ENCODE measurements at places on chromosomes 4 and X.

GRCh38 chr4:173501592-173502150 lies 28.4 kb downstream of the HAND2 start:
- no peak for DNase-seq

- no peak for DNase-seq
These were observed 35.7 kb downstream of the HAND2 start for GRCh38 chr4:173494013-173494970.

GRCh38 chr4:155073852-155074251 lies 134.6 kb upstream of the NPY2R start:
- DNase-seq = no peak

DNA sequence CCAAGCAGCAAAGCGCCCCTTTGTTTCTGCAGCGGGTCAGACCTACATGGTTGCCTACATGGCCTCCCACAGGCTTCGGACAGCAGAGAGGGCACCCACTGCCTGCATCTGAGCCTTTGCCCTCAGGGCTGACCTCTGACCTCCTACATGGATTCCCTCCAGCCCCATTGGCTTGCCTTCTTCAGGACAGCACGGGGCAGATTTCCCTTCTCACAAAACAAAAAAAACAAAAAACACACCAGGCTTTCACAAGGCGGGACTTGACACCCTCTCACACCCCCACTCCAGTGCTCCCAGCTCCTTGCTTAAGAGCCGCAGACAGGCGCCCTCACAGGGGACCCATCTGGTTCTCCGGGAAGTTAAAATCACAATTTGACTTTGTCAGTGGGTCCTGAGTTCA lies 32.9 kb downstream of the ZFYVE28 start:
- DNase-seq = no peak

GRCh38 chr4:182923366-182923765 lies 6.2 kb upstream of the DCTD start:
- DNase-seq = no peak

- DNase-seq = no peak
These were observed 377.4 kb downstream of the SMARCA1 start for GRCh38 chrX:129145840-129146272.

DNA sequence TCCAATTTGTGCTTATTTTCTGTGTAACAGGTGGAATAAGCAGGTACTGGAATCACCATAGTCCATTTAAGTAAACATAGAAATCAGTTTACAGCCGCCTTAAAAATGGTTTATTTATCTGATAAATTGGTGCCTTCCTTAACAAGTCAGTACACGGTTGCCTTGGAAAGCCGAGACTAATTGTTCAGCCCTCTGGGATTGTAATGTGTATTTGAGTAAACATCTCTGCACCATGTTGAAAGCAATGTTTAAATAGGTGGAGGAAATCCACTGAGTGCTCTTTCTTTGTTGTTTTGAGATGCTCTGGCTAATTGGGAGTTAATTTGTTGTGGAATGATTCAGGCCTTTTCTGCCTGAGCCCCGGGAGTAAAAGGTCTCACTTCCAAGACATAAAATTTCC lies 45.7 kb upstream of the ADRA2C start:
- no peak for DNase-seq

DNA sequence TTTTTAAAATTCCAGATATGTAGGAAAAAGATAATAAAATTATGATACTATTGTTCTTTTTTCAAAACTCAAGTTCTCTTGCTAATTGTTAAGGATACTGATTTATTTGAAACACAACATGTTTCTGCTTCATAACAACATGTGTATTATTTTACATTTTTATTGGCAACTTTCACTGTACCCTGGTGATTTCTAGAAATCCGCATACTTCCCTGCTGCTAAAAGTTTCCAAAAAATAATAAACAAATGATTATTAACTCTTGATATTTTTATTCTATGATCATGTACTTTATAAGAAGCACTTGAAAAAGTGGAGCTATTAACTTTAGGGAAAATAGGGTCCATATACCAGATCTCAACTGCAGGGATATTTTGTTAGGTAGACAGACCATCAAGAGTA lies 71.2 kb upstream of the HCCS start:
- DNase-seq = no peak

GRCh38 chrX:70196961-70197720 lies 19.9 kb downstream of the DGAT2L6 start:
- DNase-seq = no peak

GRCh38 chr4:18394656-18395055 lies 373.1 kb upstream of the LCORL start:
- DNase-seq = no peak

DNA sequence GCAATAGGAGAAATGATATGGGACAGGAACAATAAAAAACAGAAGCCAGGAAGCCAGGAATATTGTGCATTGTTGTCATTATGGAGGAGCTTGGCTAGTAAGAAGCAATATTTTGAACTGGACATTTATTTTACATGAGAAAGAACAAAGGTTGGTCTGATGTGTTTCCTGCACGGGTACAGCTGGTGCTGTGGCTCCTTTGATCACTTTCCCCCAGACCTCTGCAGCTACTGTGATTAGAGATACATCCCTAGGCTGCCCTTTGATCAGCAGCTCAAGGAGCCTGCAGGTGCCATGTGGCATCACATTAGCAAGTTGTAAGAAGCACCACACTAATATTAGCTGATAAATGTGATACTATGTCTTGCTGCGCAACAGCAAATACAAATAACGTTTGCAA lies 2.5 kb downstream of the PDGFC start:
- DNase-seq = no peak

DNA sequence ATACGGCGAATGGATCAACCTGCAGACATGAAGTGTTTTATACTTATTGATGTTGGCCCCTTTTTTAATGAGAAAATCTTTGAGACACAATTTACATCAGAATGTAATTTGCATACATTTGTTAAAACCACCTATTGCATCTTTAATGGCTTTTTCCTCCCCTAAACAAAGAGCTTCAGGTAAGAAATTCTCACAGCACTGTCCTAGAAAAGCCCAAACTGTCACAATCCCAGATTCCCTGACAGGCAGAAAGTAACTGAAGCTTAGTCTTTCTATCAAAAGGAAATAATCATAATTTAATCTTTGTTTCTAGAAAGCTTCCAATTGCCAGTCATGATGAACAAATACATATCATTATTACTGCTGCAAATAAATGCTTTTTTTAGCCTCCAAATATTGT lies 407.9 kb downstream of the TMA16 start:
- DNase-seq = no peak

DNA sequence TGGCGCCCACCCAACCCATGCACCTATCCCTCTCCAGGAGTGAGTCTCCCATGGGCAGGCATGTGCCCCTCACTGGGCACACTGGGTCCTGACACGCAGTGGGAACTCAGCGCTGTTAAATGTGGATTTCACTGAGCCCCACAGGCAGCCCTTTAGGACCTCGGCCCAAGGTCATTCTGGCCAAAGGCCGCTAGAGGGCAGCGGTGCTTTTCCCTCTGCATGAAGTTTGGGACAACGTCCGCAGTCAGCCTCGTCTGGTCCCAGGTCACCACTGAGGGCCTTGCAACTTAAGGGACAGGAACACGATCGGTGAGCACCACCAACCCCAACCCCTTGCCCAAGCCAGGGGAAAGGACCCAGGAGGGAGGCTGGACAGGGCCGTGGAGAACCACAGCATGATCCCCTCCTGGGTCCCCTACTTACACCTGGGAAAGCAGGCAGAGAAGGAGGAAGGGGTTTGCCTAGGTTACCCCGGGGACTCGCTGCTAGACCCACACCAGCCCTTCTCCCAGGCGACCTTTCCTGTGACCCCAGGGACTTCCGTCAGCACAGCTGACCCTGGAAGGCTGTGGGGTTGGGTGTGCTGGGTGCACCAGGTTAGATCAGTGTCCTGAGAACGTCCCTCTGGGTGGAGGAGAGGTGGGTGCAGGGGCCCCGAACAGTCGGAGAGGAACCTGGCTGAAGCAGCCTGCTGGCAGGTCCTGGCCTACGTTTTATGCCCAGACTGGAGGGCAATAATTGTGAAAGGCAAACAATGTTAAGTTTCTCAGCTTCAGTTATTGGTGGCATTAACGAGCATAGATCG lies 24.0 kb downstream of the CYTL1 start:
- peak; percentile 15 for DNase-seq

DNA sequence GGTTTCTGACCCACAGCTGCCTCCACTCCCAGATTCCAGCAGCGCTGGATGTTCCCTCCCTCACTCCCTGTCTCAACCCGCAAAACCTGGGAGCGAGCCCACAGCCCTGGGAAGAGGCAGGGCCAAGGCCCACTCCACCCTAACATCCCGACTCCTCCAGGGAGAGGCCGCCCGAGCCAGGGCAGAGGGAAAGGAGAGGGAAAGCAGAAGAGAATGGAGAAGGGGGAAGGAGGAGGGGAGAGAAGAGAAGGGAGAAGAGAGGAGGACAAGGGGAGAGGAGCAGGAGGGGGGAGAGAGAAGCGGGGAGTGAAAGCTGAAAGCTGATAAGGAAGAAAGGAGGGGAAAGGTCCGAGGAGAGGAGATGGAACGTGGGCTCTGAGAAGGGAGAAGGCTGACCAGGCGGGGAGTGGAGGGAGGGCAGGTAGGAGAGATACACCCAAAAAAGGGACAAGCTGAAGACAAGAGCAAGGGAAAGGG lies 120.2 kb upstream of the PJA1 start:
- DNase-seq = no peak

GRCh38 chr4:134777606-134778005 lies 576.0 kb upstream of the PABPC4L start:
- DNase-seq = peak; percentile 4

DNA sequence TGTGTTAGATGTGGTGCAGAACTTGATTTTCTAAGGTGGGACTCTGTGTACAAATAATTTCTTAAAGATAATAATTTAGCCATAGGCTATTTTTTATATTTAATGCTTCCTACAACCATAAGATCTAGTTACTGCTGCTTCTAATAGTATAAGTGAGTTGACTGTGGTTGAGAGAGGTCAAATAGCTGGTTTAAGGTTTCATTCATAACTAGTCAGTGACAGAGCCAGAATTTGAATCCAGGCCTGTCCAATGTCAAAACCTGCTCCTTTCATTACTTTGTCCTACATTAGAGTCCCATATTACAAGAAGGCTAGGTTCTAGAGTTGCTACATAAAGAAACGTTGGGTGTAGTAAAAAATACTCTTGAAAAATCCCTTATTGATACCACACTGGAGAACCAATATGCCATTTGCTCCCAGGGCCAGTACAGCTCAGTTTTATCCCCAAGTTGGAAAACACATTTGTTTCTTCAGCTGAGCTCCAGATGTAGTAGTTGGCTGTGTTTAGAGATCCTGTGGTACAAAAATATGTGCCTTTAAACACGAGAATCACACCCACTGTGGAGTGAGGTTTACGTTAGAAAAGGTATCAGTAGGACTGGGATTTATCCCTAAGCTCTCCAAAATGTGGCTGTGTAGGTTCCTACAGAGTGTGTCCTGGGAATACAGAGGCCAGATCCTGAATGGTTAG lies 84.3 kb downstream of the REPS2 start:
- DNase-seq = no peak

DNA sequence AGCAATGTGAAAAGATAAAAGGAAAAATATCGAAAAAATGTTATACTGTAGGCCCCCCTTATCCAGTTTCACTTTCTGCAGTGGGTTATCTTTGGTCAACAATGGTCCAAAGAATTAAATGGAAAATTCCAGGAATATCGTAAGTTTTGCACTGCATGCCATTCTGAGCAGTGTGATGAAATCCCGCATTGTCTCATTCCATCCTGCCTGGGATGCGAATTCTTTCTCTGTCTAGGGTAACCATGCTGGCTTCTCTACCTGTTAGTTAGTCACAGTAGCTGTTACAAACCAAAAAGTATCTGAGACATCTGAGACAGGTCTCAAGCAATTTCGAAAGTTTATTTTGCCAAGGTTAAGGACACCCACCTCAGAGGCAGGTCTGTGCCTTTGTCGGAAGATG lies 170.3 kb downstream of the COX18 start:
- no peak for DNase-seq

GRCh38 chr4:16271411-16271810 lies 45.1 kb upstream of the TAPT1 start:
- no peak for DNase-seq

- no peak for DNase-seq
These were observed 733.4 kb downstream of the ADGRL3 start for GRCh38 chr4:61933527-61933926.

- no peak for DNase-seq
These were observed 71.2 kb downstream of the LNX1 start for GRCh38 chr4:53520116-53520515.

DNA sequence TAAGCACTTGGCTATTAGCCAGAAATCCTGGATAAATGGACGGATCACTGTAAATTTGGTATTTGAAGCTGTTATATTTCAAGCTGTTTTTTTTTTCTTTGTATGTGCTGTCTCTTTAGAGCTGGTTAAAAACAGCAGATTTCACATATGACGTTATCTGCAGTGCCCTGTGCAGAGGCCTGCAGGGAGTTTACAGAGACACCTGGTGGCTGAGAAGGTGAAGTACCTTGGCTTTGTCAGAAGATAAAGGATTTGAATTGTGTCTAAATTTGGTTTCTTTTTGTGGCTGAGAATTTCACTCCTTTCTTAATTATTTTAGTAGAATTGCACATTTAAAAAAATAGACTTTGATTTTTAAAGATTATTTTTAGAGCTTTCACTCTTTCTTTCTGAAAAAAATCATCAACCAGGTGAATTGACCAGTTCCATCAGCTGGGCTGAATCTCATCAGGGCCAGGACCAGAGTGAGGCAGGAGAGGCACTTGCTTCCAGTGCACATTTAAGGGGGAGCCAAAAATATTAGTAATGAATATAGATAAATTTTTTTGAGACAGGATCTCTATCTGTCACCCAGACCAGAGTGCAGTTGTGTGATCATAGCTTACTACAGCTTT lies 9.6 kb upstream of the CHRNA9 start:
- peak; percentile 28 for DNase-seq

GRCh38 chr4:145566086-145566708 lies 53.0 kb upstream of the MMAA start:
- no peak for DNase-seq
